Glomerular endothelial cell (primary cell): ENCODE measurements at places on chromosomes 12 and 14. TPM values are rescaled to one million over a fixed set of nuclear protein-coding genes. Genes with fewer than 3 reads are reported as not detected.

DNA sequence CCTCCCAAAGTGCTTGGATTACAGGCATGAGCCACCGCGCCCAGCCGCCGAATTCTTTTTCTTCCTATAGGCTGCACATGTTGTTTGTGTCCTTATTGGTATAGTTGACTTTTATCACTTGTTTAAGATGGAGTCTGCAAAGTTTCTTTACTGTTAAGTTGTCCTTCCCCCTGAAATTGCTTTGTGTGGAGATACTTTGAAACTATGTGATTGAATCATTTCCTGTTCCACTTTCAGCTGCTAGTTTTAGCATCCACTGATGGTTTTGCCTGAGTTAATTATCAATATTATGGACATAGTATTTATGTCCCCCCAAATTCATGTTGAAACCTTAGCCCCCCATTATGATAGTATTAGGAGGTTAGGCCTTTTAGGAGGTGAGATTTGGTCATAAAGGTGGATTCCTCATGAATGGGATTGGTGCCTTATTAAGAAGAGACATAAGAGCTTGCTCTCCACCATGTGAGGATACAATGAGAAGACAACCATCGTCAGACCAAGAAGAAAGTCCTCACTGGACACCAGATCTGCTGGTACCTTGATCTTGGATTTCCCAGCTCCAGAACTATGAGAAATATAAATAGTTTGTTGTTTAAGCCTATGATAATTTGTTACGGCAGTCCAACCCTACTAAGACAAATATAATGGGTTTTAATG is 34.9 kb downstream of the PPHLN1 start:
- DNase-seq, result no peak

DNA sequence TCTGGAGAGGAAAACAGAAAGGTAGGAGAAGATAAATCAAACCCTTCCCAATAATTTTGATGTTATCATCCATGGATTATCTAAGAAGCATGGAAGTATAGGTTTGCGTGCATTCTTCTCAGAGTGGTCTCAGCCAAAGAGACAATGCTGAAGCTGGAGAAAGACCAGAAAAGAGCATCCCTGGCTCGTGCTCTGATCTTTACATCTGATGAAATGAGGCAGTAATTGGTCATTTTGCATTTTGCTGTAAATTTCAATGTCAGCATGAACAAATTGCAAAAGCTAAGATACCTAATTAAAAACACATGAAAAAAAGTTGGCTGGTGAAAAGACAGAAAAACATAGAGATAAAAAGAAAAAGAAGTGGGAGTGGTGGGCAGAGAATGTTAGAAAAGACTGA is 252.4 kb downstream of the ITPR2 start:
- no peak for DNase-seq

The HCAR3 gene
- not detected in 2 replicates for total RNA-seq

DNA sequence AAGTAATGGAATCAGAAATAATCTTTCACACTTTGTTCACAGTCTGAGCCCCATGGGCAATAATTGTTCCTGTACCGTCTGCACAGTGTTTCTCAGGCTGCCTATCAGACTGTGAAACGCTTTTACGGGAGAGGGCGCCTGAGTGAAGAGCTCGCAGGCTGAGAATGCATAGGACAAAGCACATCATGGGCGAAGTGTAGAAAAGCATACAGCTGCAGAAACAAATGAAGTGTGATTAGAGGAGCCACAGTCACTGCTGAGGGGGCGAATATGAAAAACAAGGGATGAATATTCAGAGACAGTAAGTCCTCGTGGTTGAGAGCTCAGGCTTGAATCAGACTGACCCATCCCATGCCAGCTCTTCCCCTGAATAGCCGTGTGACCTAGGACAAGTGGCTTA is 438.4 kb upstream of the DCN start:
- DNase-seq, result no peak

The TAS2R50 gene
- total RNA-seq, result 0.15 and 2.0 TPM in 2 replicates

DNA sequence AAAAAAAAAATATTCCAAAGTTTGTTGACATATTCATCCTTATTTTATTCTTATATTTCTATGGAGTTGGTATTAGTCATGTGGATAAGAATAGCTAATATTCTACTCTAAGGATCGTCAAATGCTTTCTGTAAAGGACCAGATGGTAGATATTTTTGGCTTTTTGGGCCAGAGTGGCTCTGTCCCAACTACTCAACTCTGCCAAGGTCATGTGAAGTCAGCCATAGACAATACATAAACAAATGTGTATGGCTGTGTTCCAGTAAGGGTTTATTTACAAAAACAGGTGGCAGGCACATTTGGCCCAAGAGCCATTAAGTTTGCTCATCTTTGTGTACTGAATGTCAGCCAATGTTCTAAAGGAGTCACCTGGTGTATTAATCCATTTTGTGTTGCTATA is 131.8 kb downstream of the TBX5 start:
- no peak for DNase-seq

DNA sequence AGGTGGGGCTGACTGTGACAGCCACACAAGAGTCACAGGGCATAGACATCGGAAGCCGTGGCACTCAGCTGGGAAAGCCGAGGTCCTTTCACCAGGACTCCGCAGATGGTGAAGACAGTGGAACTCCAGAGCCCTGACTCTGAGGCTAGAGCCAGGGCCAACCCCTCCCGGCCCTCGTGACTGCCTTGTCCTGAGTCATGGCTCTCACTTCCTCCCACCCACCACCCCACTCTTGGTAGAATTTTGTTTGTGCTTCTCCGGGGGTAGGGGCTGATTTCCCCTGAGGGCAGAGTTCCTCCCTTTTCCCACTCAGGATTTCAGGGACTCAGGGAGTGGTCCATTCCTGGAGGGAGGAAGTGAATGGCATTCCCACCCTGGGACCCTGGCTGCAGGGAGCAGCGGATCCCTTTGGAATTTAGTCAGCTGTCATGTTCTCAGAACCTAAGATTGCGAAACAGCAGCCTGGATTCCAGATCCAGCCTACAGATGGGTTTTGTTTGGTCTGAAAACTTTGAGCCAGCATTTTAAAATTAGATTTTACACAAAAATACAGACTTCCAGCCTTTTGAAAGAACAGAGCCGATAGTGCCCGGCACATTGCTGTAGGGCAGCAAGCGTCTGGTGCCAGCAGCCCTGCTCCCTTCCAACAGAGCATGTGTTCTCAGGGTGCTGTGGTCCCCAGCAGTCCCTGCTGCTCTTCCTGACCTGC is 50.7 kb downstream of the TPCN1 start:
- DNase-seq, result no peak

GRCh38 chr12:85568395-85569103 is 267.7 kb downstream of the RASSF9 start:
- DNase-seq, result no peak

DNA sequence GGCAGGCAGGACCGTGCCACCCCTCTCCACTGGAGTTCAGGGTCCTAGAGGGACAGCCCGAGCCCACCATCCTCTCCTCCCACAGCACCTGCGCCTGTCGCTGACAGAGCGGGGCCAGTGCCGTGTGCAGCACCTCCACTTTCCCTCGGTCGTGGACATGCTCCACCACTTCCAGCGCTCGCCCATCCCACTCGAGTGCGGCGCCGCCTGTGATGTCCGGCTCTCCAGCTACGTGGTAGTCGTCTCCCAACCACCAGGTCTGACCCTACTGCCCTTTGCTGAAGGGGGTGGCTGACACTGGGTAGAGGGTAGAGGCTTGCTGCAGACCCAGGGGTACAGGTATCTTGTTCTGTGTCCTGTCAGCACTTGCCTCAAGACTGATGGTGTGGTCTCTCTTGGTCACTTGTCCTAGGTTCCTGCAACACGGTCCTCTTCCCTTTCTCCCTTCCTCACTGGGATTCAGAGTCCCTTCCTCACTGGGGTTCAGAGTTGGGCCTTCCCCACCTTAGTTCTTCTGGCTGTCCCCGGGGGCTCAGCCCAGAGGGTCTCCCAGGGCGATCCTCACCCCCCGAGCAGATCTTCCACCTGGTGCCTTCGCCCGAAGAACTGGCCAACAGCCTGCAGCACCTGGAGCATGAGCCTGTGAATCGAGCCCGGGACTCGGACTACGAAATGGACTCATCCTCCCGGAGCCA is 42.0 kb downstream of the SH2B3 start:
- no peak for DNase-seq

GRCh38 chr12:117334855-117335587 is 26.4 kb downstream of the NOS1 start:
- no peak for DNase-seq

DNA sequence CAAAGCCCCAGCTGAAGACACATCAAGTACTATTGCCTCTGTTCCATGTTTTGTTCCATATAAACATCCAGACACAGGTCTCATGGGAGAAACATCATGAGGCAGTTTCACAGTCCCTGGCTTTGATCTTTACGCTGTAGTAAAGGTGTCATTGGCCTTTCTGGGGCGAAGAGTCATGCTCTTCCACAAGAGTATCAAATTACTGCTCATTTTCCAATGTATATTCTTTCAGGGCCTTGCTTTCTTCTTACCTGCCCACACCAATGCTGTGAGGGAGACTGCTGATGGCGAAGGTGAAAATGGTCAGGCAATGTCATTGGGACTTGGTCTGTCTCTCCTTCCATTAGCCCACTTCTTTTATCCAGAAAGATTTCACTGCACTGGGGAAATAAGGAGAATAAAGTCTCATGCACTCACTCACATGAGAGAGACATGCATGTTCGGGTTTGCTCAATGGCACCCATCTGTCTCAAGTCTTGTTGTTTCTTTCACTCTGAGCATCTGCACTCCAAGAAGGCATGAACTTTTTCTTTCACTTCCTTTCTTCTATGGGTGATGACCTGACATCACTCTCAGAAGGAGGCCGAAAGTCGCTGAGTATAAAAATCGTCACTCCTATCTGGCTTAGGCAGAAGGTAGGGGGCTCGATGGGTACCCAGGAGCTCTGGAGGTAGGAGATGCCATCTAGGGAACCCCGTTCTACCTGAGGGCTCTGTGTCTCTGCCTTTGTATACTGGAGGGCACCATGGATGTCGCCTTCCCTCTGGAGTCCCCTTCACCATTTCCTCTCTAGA is 1.3 kb upstream of the JDP2 start:
- DNase-seq, result no peak

- no peak for DNase-seq
These were observed 11.6 kb downstream of the DAD1 start for GRCh38 chr14:22577334-22577908.

DNA sequence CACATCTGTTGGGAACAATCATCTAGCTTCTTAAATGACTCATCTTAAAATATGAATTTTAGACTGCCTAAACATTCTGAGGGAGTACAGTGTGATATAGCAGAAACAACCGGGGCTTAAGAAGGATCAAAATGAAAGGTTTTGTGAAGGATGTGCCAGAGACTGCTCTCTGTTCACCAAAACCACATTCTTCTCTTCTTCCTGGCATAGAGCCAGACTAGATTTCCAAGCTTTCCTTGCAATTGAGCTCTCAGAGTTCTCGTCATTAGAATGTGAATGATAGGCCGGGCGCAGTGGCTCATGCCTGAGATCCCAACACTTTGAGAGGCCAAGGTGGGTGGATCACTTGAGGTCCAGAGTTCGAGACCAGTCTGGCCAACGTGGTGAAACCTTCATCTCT is 94.5 kb downstream of the LRRIQ1 start:
- DNase-seq, result no peak

The SLC2A13 gene
- total RNA-seq, result 3.0 and 5.7 TPM in 2 replicates

- DNase-seq, result no peak
These were observed 49.7 kb downstream of the FAM222A start for GRCh38 chr12:109763201-109763841.

The CCDC88C gene
- 32.8 and 40.6 TPM in 2 replicates for total RNA-seq

DNA sequence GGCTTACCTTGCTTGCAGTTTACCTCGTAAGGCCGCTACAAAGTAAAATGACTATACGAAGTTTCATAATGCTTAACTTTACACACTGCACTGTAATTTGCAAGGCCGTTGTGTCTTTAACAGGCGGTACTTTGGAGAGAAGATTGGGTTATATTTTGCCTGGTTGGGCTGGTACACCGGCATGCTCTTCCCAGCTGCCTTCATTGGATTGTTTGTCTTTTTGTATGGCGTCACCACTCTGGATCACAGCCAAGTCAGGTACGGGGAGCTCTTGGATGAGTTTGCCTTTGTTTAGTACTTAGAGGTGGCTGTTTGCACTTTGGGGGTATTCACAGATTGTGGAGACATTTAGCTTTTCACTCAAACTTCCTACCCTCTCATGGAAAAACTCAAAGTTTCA is 167.8 kb downstream of the SLC5A8 start:
- no peak for DNase-seq

DNA sequence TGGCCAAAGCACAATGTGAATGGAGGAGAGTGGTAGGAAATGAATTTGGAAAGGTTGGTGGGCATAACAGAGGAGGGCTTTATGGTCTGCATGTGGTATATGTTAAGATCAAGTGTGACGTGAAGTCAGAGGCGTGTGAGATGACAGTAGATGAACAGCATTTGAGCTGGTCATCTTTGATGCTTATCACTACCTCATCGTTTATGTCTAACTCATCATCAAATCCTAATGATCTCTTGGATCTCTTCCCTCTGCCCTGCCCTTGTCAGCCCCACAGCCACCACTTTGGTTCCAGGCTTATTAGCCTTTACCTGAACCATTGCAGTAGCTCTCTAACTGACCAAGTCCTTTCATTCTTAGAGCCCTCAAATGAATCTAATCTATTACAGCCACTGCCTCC is 132.5 kb downstream of the LLPH start:
- no peak for DNase-seq

The VWF gene
- 519 and 1,804 TPM in 2 replicates for total RNA-seq

DNA sequence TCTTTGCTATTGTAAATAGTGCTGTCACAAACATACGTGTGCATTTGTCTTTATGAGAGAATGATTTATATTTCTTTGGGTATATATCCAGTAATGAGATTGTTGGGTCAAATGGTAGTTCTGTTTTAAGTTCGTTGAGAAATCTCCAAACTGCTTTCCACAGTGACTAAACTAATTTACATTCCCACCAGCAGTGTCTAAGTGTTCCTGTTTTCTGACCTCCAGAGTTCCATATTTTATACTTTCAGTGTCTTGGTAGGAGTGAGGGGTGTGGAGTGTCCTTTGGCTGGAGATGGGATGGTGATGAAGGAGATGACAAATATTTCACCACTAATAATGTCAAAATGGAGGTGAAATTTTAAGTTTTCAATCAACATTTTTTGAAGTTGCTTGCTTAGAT is 86.4 kb downstream of the DACT1 start:
- no peak for DNase-seq

The FGF6 gene
- total RNA-seq, result not detected in 2 replicates

The ERGIC2 gene
- 23.3 and 51.6 TPM in 2 replicates for total RNA-seq

DNA sequence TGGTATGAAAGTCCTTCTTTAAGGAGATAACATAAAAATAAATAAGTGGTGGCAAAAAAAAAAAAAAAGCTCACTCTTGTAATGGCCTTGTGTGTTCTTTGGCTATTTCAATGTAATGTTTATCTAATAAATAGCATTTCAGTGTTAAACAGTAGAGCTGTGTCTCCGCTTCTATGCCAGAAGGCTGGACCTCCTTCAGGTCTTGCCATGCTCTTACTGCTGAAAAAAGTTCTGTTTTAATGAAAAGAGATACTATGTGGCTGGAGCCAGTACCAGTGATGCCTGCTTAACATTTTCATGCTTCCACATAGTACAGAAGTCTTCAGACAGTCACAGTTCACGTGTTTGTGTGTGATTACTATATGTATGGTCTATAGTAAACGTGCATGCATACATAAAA is 74.1 kb upstream of the PRICKLE1 start:
- DNase-seq, result no peak

- DNase-seq, result no peak
These were observed 822 bp upstream of the SOX5 start for GRCh38 chr12:23950210-23950774.
